ENCODE measurements at places on chromosomes 4 and X.
A peak's percentile ranks its signal among the peaks of the same experiment; 100 is the strongest.

DNA sequence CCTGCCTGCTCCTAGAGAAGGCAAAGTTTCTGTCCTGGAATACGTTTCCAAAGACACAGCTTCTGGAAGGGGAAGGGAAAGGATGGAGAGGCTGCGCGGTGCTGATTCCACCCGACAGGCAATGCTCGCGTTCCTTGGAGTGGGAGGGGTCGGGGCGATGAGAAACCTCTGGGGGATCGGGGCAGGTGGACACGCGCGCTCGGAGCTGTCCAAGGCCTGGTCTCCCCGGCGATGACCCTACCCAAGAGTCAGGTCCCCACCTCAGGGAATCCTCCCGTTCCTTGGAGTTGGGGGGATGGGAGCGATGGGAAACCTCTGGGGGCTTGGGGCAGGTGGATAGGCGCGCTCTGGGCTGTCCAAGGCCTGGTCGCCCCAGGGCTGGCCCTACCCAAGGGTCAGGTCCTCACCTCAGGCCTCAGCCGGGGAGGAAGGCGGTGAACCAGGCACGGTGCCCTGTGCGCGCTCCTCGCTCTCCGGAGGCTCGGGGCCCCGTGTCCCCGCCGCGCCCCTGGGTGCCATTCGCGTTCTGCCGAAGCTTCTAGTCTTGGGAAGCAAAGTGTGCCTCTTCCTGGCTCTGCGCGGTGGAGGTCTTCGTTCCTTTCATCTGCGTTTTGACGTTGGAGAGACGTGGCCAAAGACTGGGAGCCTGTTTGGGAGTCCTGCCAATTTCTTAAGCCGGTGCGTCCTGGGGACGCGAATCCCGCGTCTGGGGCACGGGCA, 10.6 kb upstream of the SHOX start:
- no peak for DNase-seq

DNA sequence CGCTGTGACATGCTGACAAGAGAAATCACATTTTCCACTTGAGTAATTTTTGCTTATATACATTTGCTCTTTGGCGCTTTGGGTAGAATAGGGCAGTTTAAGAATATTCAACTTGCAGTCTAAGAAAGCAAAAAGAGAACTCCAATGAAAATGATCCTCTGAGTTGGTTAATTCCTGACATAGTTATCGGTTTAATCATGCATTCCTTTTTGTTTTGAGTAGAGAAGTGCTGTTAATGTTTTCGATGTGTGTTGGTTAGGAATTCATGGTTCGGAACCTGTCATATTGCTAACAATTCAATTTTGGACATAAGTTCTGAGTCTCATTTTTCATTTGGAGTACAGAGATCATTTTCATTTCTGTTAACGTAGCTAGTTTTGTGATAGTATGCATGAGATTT, 700.6 kb upstream of the PITX2 start:
- no peak for DNase-seq

GRCh38 chr4:14496969-14497368, 505.3 kb upstream of the CPEB2 start:
- DNase-seq: no peak

DNA sequence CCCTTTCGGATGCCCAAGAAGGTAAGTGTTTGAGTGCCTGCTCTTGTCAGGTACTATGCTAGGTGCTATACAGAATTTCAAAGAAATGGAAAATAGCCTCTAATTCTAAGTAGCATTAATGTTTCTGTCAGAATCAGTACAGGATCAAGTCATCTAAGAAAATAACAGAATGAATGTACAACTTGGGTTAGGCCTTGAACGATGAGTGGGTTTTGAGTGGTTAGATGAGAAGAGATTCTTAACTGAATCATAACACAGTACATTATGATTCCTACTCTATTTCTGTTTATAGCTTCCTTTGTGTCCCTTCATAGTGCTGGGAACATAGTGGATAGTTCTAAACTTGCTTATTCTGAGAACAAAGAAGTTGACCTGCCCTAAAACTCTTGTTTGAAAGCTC, 253.9 kb downstream of the GLUD2 start:
- no peak for DNase-seq

DNA sequence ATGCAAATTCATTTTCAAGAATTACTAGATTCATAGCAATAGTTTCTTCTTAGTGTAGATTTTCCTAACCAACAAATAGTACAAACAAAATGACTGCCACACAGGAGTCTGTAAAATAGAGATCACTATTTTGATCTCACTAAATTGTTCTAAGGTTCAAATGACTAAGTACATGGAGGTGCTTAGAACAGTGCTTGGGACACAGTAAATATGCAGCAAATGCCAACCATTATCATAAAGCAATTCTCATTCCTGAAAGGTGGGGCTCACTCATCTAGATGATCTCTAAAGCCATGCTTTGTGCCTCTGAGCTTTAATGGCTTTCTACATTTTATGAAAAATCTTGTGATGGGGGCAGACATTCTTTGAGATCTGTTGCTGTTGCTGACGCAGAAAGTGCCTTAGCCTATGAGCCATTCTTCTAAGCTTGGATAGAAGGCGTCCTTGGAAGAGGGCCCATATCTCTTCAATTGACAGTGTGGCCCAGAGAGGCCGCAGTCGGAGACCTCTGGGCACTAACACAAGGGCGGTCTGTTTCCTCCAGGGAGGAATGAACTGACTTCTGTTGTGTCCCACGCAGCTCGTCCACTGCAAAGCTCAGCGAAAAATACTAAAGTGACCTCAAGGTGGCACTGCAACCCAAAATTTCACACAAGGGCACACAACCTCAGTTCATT, 23.5 kb downstream of the TLR10 start:
- peak; percentile 66 for DNase-seq

GRCh38 chrX:142994988-142995387, 30.7 kb upstream of the SPANXN4 start:
- DNase-seq: no peak

- peak; percentile 27 for DNase-seq
These were observed 39.5 kb downstream of the NSD2 start for GRCh38 chr4:1910643-1911042.

DNA sequence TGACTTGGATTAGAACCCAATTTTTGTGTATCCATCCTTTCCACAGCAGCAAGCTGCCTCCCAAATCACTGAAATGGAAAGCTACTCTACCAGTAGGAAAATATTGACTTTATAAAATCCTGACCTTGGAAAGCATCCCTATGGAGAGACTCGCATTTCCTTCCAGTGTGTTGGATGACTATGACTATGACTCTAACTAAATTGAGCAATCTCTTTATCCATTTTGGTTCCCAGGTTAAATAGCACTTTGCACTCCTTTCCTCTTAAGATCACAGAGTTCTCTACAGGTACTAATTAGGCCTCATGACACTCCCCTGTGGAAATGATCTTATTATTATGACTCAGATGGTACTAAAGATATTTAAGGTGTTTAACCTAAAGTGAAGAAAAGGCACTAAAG, 431.8 kb downstream of the PPARGC1A start:
- no peak for DNase-seq

- no peak for DNase-seq
These were observed 102.2 kb upstream of the ZFP42 start for GRCh38 chr4:187893418-187893817.

DNA sequence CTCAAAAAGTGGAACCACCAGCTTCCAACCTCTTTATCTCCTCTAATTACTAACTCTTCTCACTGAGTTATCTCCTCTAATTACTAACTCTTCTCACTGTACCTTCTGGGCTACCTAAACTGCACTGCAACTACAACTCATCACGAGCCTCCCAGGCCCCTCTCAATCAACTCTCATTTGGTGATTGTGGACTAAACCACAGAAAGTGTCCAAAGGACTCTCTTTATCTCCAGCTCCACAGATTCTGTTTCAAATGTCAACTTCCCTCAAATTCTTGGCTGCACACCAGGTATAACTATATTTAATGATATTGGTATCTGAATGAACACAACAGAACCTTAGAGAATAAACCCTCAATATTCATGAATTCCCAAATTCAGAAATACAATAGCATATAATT, 182.9 kb downstream of the MAML3 start:
- DNase-seq: no peak

- no peak for DNase-seq
These were observed 23.7 kb upstream of the PNPLA4 start for GRCh38 chrX:7950865-7951264.

DNA sequence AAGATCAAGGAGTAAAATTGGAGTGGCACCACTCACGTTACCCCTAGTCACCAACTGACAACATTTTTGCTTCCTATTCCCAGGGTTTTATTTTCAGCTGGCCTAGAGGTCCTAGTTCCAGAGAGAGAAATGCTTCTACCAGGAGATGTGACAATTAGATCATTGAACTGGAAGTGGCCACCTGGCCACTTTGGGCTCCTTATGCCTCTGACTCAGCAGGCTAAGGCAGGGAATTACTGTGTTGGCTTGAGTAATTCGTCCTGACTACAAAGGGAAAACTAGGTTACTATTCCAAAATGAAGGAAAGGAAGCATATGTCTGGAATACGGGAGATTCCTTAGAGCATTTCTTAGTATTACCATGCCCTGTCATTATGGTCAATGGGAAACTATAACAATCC, 831.6 kb upstream of the NDST4 start:
- no peak for DNase-seq

DNA sequence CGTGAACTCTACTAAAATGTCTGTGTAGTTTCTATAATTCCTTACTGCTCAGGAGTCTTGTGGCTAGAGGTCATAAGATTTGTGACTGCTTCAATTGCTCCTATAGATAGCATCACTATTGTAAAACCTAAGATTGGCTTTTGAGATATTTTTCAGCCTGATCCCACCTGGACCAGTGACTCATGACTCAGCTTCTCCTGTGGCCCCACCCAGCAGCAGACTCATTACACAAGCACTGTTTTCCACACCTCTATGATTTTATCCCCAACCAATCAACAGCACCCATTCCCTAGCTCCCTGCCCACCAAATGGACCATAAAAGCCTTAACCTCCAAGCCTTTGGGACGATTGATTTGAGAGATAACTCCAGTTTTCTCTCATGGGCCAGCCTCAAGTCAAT, 1157.0 kb upstream of the INTU start:
- DNase-seq: no peak

DNA sequence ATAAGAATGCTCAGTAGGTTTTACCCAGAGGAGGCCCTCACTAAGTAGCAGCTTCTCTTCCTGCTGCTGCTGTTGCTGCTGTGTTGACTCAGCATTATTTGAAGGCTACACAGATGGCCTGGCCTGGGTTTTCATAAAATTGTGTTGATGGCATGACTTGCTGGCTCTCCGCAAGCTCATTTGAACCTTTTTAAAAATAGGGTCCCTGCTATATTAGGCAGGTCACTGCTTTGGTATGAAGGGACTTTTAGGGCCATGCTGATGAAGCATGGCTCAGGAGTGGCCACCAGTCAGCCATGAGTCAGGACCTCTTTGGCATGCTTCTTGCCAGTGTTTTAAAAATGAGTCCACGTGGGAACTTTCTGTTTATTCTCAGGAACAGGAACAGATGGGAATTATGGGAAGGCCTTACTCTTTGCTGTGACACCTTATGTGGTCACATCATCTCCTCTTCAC, 128.7 kb downstream of the MID1IP1 start:
- DNase-seq: no peak

DNA sequence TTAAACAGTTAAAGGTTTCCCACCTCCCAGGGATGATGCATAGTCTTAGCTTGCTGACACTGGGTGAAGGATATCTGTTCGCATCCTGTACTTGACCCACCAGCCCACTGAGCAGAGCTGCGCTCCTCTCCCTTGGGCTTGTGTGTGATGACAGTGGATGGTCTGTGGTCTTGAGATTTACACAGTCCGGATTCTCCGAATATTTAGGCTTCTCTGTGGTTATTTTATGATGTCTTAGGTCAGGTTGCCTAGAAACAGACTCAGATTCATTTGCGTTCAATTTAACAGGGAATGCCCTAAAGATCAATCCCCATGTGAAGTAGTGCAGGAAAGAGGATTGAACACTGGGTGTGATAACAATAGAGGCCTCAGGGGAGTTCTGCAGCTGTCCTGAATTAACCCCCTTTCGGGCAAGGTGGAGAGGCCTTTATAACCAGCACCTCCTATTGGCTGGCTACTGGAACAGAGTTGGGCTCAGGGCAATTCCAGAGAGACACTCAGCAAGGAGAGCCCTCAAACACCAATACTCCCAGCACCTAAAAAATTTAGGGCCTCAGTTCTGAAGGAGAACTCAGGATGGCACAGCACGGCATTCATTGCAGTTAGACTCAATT, 653.2 kb upstream of the GALNT7 start:
- no peak for DNase-seq

- DNase-seq: no peak
These were observed 1.7 kb downstream of the OCIAD1 start for GRCh38 chr4:48832571-48832970.

- DNase-seq: no peak
These were observed 457.9 kb downstream of the FAT4 start for GRCh38 chr4:125772680-125773079.

DNA sequence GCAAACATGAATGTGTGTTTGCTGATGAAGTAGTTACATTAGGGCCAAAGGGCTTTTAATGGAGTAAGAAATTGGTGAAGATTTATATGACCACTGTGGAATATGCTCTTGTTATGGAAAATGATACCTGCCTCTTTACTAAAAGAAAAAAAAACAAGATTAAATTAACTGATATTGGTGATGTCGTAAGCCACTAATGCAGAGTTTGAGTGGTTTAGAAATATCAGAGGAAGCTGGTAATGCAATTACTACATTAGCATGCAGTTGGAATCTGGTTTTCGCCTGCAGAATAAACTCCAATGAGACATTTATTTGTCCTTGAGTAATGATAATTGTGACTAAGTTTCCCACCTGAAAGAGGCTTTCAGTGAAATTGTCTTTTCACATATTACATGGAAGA, 597.9 kb downstream of the GALNTL6 start:
- no peak for DNase-seq

DNA sequence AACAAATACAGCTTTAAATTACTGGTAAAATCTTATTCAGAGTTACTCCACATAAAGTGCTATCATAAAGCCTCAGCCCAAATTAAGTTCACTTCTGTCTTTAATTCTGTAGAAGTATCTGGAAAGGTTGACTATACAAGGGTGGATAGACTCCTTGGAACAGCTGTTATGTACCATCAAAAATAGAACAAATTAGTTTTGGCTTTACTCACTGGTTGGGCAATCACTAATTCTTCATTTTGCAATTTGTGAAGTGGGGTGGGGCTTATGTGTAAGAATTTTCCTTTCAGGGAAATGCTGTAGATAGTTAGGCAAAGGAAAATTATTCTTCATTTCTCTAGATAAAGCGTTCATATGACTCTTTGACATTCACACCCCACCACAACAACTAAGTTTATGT, 7.8 kb downstream of the DIAPH2 start:
- DNase-seq: no peak

GRCh38 chrX:100895365-100896075, 21.4 kb upstream of the NOX1 start:
- peak; percentile 11 for DNase-seq

DNA sequence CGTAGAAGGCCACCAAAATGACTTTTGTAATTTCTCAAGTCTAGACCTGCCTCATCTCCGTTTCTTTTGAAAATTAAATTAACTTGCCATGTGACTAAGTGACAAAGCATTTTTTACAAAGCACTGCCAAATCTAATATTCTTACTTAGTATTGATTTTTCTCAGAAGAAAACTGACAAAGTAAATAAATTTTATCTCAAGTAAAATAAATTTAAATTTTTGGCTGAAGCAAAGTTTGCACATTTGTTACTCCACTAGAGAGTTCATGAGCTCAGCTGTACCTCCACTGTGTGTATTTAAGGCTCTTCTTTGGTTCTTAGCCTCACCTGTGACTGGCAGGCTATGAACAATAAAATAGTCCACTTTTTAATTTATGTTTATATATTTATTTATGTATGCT, 441.1 kb upstream of the PCDH10 start:
- DNase-seq: no peak

Measured in activated naive CD4-positive, alpha-beta T cell treated with anti-CD3 and anti-CD28 coated beads, Interleukin-2, amount 50 U/mL, for 16 hours (primary cell).